ENCODE measurements at places on chromosomes 4 and X.

- DNase-seq = no peak
These were observed 158.3 kb downstream of the PABPC4L start for GRCh38 chr4:134043266-134043665.

- no peak for DNase-seq
These were observed 39.7 kb upstream of the IL9R start for GRCh38 chrX:155957843-155958242.

DNA sequence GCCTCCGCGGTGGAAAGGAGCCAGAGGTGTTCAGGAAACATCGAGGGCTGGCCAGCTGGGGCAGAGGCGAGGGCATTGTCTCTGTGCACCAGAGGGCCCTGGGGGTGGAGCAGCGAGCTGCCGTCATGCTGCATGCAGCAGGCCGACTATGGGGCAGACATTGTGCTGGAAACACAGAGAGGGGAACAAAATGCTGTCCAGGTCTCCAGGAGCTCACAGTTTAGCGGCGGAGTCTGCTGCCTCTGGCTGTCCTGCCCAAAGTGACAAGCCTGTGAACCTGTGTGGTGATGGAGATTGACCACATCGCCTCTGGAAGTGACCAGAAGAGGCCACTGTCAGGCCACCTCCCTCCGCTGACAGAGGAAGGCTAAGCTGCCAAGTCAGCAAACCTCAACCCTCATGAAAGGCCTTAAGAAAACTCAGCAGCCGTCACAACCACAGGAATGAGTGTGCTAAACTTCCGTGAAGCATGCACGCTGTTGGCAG, 20.1 kb upstream of the SASH3 start:
- DNase-seq = no peak

DNA sequence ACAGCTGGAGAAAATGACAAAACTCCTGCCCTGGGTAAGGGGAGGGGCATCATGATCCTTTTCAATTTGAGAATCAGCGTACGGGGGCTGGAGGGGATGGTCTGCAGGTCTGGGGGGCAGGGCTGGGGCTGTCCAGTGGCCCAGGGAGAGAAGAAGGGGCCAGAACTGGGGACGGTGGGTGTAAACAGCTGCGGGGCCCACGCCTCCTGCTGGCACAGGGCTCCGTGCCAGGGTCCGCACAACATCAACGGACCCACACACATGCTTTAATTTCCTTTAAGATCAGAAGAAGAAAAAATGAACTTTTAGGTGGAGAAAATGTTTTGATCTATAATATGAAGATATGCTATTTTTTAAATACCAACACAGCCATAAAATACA, 52.1 kb downstream of the PSAPL1 start:
- no peak for DNase-seq

GRCh38 chrX:129006491-129006890, 516.8 kb downstream of the SMARCA1 start:
- DNase-seq = no peak

GRCh38 chr4:8419222-8420041, 21.1 kb downstream of the ACOX3 start:
- no peak for DNase-seq

DNA sequence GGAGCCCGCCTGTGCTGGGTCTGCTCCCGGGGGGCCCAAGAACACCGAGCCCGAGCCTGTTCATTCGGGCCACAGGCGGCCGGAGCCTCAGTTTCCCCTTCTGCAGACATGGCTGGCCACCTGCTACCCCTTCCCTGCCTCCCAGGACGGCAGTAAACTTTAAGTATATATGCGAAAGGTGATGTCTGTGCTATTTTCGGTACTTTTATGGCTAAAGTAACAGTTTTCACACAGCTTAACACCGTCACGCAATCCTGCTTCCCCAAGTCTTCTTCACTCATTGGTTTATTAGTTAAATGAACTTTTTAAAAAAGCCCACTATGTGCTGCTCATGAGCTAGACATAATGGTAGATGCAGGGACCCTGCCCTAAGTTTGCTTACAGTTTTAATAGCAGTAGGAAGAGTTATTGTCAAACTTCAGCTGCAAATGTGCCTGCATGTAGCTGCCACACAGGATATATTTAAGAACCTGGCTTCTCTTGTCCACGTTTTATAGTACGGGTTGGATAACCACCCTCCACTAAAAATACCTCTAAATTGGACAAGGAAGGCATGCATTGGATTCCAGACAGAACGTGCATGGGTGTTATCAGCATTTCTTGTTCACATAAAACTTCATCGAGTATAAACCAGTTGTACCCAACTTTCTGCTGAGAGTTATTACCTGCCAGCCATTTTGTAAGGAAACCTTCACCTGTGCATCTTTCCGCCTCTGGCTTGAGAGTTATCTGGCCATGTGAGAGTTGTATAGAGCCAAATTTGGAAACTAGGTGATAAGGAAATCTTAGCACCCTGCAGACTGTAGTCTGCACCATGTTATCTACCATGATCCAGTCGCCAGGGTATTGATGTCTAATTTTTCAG, 741 bp downstream of the ANAPC4 start:
- DNase-seq = no peak

DNA sequence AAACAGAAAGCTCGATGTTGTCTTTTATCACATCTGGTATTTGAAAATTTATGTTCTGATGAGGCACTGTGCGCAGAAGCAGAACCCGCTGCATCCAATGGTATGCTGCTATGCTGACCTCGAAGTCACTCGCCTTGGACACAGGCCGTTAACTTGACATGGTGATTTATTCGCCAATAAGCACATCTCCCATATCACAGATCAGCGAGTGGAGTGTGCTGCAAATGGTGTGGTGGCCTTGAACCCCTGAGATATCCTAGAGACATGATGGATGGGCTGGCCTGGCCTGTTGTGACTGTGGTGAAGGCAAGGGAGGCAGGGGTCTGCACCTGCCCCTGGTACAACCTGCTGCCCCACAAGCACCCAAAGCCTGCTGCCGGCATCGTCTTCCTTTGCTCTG, 175.4 kb upstream of the FRG1 start:
- DNase-seq = no peak

- DNase-seq = no peak
These were observed 19.1 kb downstream of the WWC2 start for GRCh38 chr4:183118141-183118540.

DNA sequence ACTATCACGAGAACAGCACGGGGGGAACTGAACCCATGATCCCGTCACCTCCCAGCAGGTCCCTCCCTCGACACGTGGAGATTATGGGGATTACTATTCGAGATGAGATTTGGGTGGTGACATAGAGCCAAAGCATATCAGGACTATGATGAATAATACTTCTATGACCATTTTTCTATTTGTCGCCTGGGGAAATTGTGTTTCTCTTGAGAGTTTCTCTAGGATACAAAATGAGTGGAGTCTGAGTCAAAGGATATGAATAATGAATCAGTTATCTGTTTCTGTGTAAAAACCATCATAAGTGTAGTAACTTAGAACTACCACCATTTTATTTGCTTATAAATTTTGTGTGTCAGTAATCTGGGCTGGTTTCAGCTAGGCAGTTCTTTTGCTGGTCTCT, 533.0 kb upstream of the ARX start:
- no peak for DNase-seq

DNA sequence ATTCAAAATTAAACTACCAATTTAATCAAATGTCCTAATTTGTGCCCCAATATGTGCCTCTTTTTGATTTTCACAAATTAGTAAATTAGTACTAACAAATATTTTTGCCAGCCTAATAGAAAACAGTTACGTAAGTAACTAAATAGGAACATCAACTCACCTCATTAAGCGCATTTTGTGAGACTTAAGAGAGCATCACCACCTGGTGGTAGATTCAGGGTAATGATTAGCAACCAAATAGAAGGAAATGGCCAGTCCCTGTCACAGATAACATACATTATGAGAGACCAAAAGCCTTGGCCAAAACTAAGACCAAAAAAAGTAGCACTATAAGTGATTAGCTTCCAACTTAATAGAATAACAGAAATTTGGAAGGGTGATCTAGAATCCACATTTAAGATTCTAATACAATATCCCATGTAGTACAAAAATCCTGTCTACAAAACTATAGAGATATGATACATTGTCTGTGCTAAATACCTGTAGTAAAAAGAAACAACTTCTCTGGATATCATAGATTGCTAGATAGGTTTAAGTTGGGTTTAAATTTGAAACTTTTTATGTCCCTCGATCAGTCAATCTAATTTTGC, 46.7 kb downstream of the C4orf46 start:
- DNase-seq = no peak

- no peak for DNase-seq
These were observed 149.6 kb downstream of the RAPGEF2 start for GRCh38 chr4:159252491-159252890.

DNA sequence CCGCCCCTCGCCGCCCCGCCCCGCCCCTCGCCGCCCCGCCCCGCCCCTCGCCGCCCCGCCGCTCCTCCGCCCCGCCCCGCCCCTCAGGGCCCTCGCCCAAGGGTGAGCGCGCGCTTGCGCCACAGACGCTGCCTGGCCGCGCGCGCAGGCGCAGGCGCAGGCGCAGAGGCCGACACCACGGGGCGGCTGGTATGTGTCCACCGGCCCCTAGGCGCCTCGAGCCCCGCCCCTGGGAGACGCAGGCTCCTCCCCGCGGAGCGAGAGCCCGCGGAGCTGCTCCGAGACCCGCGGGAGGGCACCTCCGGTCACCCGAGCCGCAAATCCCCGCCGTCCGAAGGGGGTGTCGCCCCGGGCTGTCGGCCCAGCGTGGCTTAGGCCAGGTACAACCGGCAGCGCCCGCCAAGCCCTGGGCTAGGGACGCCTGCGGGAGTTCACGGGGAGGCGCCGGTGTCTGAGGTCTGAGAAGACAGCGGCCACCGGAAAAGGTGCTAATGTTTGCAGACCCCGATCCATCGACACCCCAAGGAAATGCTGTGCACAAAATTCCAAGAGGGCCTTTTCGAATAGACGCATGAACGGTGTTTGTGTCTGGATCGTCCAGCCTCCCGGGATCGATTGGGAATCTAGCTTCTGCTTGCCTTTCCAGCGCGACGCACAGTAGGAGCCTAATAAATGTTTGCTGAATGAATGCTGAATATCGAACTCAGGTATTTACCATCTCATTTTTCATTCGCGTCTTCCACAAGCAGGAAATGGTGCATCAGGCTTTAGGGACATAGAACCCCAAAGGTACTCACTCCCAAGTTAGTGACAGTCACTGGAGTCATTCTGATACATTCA, 473 bp upstream of the CCNQ start:
- DNase-seq = peak; percentile 48

- DNase-seq = no peak
These were observed 228.1 kb downstream of the ZNF674 start for GRCh38 chrX:46317163-46317562.
